ENCODE measurements at places on chromosomes 7 and 10. TPM values are rescaled to one million over a fixed set of nuclear protein-coding genes. Genes with fewer than 3 reads are reported as not detected.

GRCh38 chr10:86647773-86648703 is 6.3 kb upstream of the OPN4 start:
- H3K4me1 ChIP-seq: no peaks in the 10 kb centered on the region
- no peak overlapping the region for H3K27ac ChIP-seq
- no peak overlapping the region for H3K4me3 ChIP-seq
- DNase-seq: no peak

DNA sequence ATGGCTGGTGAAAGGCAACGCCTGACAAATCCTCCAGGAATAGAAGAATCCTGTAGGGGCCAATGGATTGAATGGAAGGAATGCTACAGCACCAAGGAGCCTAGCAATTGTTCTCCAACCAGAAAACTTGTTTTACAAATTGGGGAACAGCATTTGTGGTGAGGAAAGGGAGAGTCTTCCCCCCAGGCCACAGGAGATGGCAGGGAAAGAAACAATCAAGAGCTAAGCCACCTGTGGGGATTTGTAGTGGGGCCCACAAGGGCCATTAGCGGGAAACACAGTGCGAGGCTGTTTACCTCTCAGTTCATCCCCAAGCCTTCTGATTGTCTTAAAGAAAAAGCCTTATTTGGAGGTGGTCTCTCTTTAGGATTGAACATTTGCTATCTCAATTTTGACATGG is 48.5 kb upstream of the KCNMA1 start:
- no peak for DNase-seq
- H3K27ac ChIP-seq: no peak overlapping the region
- no peaks in the 10 kb centered on the region for H3K36me3 ChIP-seq
- H3K4me3 ChIP-seq: no peak overlapping the region

- no peak overlapping the region for H3K4me3 ChIP-seq
- no peak for DNase-seq
Measured at GRCh38 chr10:45457487-45457886, 83.5 kb downstream of the ALOX5 start.

DNA sequence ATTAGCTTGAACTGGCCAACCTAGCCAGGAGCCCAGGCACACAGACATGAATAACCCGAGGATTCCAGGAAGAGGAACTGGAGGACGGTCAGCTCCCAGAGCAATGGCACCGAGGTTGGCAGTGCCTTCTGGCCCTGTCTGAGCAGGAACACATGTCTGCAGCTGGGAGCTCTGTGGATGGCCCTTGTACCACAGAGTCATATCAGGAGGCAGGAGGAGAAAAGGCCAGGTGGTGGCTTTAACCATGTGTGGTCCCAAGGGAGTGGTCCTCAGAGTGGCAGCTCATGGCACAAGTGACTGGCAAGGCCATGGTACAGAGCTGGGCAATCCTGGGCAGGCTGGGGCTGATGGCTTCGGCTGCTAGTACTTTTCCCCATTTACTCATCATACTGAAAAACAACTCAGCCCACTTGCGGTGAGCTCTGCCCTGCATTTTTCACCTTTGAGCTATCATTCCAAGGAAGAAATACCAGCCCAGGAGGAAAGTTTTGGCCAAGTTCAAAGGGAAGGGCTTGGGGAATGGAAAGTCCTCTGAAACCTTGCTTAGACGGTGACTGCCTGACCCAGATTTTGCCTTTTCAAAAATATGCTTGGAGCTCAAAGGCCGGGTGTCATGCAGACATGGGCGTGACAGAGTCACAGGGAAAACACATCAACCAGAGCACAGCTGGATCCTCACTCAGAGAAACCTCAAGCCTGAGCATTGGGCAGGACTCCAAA is 25.7 kb upstream of the LOXL4 start:
- no peak for DNase-seq
- H3K36me3 ChIP-seq: no peaks in the 10 kb centered on the region
- no peaks in the 10 kb centered on the region for H3K27me3 ChIP-seq
- H3K4me1 ChIP-seq: no peaks in the 10 kb centered on the region
- H3K27ac ChIP-seq: no peak overlapping the region

DNA sequence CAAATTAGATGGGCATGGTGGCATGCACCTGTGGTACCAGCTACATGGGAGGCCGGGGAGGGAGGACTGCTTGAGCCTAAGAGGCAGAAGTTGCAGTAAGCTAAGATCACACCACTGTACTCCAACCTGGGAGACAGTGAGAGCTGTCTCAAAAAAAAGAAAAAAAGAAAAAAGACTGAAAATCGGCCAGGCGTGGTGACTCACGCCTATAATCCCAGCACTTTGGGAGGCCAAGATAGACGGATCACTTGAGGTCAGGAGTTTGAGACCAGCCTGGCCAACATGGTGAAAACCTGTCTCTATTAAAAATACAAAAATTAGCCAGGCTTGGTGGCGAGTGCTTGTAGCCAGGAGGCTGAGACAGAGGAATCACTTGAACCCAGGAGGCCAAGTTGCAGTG is 11.9 kb downstream of the RNF216 start:
- H3K36me3 ChIP-seq: no peaks in the 10 kb centered on the region
- DNase-seq: no peak
- H3K27me3 ChIP-seq: no peaks in the 10 kb centered on the region
- H3K4me1 ChIP-seq: peaks cover 16% of the 10 kb centered on the region
- no peak overlapping the region for H3K4me3 ChIP-seq

GRCh38 chr7:46385662-46386309 is 464.7 kb upstream of the IGFBP3 start:
- H3K27ac ChIP-seq: no peak overlapping the region
- no peaks in the 10 kb centered on the region for H3K4me1 ChIP-seq
- H3K27me3 ChIP-seq: no peaks in the 10 kb centered on the region

DNA sequence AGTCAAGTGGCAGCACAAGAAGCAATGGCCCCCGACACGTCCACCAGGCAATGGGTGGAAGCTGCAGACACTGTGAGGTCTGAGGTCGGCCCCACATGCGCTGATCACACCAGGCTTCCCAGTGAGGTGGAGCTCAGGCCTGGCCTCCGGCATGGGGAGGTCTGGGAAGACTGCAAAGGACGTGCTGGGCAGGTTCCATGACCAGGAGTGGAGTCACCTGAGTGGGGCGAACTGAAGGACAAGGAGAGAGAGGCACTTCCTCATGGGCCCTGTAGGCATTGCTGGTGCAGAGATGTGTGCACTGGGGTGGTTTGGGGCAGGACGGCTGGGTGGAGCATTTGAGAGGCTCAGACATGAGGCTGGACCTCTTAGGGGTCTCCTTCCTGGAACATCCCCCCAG is 35.1 kb downstream of the C10orf120 start:
- no peak overlapping the region for H3K27ac ChIP-seq
- H3K4me1 ChIP-seq: no peaks in the 10 kb centered on the region
- no peak overlapping the region for H3K4me3 ChIP-seq

DNA sequence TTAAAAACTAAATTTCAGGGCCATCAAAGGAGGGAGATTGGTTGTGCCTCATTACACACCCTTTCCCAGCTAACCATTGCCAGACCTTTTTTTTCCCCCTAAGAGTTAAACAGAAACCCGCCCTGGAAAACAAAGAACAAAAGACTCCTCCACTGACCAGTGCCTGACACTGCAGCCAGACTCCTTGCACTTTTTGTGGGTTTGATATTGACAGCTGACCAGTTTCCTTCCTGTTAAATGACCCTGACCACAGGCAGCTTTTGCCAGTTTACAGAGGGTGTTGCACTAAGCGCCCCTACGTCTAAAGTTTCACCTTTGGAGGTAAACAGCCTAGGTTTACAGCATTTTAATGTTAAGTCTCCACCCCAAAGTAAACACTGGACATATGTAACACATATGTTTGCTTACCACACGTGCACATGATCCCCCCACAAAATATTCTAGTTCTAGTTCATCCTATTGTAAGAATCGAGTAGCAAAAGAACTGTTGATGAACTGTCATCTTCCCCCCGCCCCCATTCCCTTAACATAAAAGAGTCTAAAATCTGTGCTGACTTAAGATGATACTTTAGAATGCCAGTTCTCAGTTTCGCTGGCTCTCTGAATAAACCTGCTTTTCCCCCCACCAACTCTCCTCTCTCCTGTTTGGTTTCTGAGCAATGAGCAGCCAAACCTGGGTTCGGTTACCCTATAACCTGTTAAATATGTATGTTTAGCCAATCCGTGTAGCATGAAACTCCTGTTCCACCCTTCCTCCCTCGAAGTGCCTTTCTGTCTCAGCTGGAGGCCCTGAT is 38.0 kb downstream of the FOXI2 start:
- no peak overlapping the region for H3K4me3 ChIP-seq
- no peaks in the 10 kb centered on the region for H3K4me1 ChIP-seq
- no peak overlapping the region for H3K27ac ChIP-seq
- DNase-seq: no peak
- no peaks in the 10 kb centered on the region for H3K27me3 ChIP-seq

Gene TFR2
- 14.6 TPM for total RNA-seq

DNA sequence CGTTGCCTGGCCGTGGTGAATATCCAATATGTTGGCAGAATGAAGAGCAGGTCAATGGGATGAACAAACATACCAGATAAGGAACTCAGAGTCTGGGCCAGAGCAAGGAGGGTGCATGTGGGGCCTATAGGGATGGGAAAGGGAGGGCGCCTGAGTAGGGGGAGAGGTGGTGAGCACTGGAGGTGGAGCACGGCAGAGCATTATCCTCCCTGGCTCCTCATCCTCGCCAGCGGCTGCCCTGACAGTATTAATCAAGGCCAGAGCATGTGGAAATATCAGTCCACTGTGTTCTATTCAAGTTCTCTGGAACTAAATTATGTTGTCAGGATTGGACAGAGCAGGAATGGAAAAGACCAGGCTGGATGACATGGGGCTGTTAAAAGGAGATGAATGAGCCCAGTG is 254.8 kb upstream of the ZMIZ1 start:
- no peak for DNase-seq
- no peaks in the 10 kb centered on the region for H3K27me3 ChIP-seq
- no peak overlapping the region for H3K27ac ChIP-seq
- no peak overlapping the region for H3K4me3 ChIP-seq

DNA sequence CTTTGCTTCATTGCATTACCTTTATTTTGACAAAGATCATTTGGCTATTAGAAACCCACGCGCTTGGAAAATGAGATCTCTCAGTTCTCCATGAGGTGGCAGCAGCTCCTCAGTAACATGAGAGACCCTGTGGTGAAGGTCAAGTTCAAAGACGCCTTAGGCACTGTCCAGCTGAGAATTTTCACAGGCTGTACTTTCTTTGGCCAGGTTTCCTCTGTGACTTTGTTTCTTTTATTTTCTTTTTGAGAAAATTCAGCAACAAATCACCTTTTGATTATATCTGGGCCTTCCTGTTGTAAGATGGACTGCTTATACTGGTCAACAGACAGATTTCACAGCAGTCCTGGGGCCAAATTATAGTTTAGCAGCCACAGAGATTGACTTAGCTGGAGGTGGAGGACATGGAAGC is 54.5 kb downstream of the RAB18 start:
- H3K4me3 ChIP-seq: no peak overlapping the region
- no peak overlapping the region for H3K27ac ChIP-seq
- no peaks in the 10 kb centered on the region for H3K36me3 ChIP-seq
- no peak for DNase-seq
- no peaks in the 10 kb centered on the region for H3K27me3 ChIP-seq

DNA sequence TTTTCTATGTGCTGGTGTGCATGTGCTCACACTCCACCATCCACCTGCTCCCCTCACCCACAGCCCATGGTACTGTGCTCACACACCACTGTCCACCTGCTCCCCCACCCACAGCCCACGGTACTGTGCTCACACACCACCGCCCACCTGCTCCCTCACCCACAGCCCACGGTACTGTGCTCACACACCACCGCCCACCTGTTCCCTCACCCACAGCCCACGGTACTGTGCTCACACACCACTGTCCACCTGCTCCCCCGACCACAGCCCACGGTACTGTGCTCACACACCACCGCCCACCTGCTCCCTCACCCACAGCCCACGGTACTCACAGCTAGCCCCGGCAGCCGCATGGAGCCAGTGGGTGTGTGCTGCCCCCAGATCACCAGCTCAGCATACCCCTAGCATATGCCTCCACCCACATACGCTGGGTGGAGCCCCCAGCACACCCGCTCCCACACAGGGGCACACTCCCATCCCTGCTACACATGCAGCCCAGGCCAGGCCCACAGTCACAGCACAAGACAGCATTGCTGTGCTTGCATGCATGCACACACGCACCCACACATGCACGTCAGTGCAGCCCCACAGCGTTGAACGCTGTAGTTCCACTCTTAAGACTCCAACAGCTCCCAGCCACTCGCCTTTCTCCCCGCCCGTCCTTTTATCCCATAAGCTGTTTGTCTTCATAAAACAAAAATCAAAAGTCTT is 62.0 kb downstream of the PAX2 start:
- no peak for DNase-seq
- H3K4me1 ChIP-seq: no peaks in the 10 kb centered on the region
- H3K36me3 ChIP-seq: no peaks in the 10 kb centered on the region
- no peak overlapping the region for H3K27ac ChIP-seq
- peaks cover 6% of the 10 kb centered on the region for H3K27me3 ChIP-seq

Gene AKR1C8
- total RNA-seq: not detected

Gene PRLHR
- not detected for total RNA-seq

Gene FOXL3
- total RNA-seq: not detected

Gene FAM241B
- 10.8 TPM for total RNA-seq

- no peak for DNase-seq
- H3K36me3 ChIP-seq: no peaks in the 10 kb centered on the region
- H3K4me3 ChIP-seq: no peak overlapping the region
Measured at GRCh38 chr10:95288303-95288702, 2.5 kb downstream of the PDLIM1 start.

DNA sequence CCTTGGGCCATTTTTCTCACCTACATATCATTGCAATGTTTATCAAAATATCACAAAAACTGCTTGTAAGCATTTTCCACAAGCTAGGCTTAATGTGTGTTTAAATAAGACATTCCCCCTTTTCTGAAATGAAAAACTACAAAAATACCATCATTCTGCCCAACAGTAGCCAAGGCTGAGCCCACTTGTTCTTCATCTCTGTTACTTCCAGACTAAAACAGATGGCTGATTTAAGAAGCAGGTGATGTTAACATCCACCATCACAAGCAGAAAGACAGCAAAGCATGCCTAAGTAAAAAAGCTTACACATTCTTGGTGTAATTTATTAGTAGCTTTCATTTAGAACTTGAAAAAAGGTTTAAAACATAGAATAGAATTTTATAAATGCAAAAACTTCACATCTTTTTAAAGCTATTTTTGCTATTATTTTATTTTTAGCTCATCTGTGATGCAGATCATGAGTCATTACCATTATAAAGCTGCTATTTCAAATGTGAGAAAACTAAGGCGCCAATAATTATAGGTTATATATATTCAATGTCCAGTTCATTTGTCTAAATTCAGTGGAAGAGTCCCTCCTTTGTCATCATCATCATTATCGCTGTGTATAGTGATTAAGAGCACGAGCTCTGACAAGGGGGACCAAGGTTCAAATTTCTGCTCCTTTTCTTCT is 109.4 kb downstream of the RELN start:
- H3K36me3 ChIP-seq: no peaks in the 10 kb centered on the region
- H3K4me1 ChIP-seq: no peaks in the 10 kb centered on the region
- no peak for DNase-seq
- H3K27me3 ChIP-seq: no peaks in the 10 kb centered on the region
- no peak overlapping the region for H3K4me3 ChIP-seq

GRCh38 chr10:13739183-13739582 is 152.4 kb downstream of the PRPF18 start:
- no peak overlapping the region for H3K27ac ChIP-seq
- H3K4me3 ChIP-seq: no peak overlapping the region
- DNase-seq: no peak
- H3K27me3 ChIP-seq: peaks cover 6% of the 10 kb centered on the region

GRCh38 chr7:13829231-13829630 is 160.2 kb downstream of the ETV1 start:
- H3K4me1 ChIP-seq: no peaks in the 10 kb centered on the region
- H3K27me3 ChIP-seq: no peaks in the 10 kb centered on the region
- no peak overlapping the region for H3K4me3 ChIP-seq

- H3K4me1 ChIP-seq: peaks cover 2% of the 10 kb centered on the region
- peaks cover 21% of the 10 kb centered on the region for H3K27me3 ChIP-seq
- no peaks in the 10 kb centered on the region for H3K36me3 ChIP-seq
- no peak overlapping the region for H3K4me3 ChIP-seq
- DNase-seq: no peak
Measured at GRCh38 chr7:156993925-156994235, 16.6 kb downstream of the MNX1 start.
